NCI-H748 treated with DMSO at 0.1 percent for 48 hours (cell line): ENCODE measurements at places on chromosomes 6 and 20.

DNA sequence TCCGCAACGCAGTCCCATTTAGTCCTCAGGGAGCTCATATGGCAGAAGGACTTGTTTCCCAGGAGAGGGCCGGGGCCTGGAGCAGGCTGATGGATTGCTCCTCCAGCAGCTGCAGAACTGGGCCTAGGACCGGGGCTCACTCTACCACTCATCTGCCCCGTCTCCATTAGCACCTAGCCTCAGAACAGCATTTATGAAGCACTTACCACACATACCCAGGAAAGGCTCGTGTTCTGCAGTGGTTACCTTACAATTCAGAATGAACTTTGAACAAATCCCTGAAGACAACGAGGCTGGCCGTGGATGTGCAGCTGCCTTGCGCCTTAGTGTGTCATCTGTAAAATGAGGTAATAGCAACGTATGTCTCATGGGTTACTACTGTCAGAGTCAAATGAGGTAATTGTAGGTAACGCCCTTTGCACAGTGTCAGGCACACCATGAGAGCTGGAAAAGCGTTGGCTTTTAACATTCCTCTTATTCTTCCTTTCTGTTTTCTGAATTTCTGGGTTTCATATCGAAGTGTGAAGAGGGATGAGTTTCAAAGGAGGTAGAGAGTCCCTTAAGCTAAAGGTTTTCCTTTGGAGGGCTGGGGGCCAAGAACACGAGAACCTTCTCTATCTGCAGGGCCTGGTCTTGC, 46.3 kb upstream of the CD93 start:
- no peak for DNase-seq

GRCh38 chr6:99991955-99992354, 2.1 kb downstream of the MCHR2 start:
- DNase-seq, result no peak

GRCh38 chr6:163036160-163036645, 308.4 kb downstream of the PACRG start:
- DNase-seq, result peak; percentile 14

DNA sequence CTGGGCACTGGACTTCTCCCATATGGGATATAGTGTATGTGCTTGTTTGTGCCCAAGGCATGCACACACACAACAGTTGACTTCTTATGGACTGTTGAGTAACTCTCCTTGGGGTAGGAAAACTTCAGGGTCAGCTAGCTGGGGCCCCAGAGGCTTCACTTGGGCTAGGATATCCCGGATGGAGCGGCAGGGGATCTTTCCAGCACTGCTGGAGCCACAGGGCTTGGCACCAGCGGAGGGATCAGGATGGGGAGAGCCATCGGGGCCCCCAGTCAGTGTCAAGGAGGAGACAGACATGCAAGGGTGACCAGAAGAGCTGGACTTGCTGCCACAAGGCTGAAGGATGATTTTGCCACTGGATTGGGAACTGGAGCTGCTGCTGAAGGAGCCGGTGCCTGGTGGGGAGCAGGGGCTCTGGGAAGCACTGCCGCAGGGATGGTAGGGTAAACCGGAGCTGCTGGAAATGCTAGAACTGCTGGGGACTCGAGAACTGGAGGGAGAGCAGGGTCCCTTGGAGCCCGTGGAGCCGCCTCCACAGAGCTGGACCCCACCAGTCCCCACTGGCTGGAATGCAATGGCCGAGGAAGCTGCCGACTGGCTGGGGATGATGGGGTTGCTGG, 1.5 kb downstream of the PSORS1C1 start:
- no peak for DNase-seq

- DNase-seq, result no peak
These were observed 18.1 kb upstream of the NXT1 start for GRCh38 chr20:23332467-23332866.

- DNase-seq, result no peak
These were observed 64.6 kb upstream of the RSPO3 start for GRCh38 chr6:127053875-127054235.

DNA sequence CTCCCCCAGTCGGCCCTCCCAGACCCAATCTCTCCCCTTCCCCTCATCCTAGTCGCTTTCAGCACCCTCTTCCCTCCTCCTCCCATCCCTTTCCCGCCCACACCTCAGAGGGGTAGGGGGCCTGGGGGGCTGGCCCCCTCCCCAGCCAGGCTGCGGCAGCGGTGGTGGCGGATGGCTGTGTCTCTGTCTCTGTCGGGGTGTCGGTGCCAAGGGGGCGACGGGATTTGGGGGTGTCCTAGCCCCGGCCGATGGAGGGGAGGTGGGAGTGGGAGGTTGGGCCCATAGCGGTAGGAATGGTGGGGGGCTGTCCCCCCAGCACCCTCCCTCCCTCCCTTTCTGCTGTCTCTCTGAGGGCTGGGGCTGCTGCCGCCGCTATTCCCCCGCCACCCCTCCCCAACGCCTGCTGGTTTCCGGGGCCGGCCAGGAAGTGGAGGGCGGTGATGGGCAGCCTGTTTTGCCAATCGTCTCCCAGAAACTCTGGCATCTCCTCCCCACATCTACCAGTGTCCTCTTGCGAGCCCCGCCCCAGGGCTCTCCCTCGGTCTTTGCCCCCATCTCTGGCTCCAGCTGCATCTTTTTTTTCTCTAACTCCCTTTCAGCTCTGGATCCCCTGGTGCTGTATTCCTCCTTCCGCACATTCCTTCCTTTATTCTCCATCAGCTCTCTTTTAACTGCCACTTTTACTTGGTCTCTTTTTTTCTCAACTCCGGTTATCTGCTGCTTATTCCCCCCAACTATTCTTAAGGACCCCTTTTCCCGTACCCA, at the start of gene AGPAT1:
AGPAT1 (minus strand) TSS at position 374 of the 765 bp plus-strand sequence. CDS start 4,588 bp downstream, outside the sequence.
- peak; percentile 96 for DNase-seq

GRCh38 chr6:120260636-120261035, 911.1 kb upstream of the MAN1A1 start:
- no peak for DNase-seq

GRCh38 chr6:29818892-29819291, 8.7 kb upstream of the HLA-G start:
- DNase-seq, result no peak

DNA sequence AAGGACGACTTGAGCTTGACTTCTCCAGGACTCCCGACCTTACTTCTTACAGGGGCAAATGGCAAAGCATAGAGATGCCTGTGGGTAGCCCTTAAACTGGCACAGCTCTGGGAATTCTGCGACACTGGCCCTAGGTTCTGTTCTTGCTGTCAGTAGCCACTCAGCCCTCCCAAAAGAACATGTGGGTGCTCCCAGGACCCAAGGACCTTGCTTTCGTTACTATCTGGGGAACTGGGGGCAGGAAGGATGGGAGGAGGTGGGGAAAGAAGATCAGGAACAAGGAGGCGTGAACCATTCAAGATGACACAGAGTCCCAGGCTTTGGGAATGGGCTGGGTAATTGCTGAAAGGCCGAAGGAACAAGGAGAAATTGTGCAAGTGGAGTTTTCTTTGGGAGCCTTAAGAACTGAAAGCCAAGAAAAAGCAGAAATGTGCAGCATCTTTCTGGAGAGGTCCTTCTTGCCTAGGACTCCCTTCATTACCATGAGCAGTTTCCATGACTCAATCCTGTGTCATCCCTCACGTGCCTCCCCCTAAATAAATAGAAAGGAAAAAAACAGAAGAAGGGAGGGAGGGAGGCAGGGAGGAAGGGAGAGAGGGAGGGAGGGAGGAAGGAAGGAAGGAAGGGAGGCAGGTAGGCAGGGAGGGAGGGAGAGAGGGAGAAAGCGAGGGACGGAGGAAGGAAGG, 284.6 kb upstream of the FOXQ1 start:
- no peak for DNase-seq

GRCh38 chr6:163940705-163941623, 526.4 kb downstream of the QKI start:
- no peak for DNase-seq

DNA sequence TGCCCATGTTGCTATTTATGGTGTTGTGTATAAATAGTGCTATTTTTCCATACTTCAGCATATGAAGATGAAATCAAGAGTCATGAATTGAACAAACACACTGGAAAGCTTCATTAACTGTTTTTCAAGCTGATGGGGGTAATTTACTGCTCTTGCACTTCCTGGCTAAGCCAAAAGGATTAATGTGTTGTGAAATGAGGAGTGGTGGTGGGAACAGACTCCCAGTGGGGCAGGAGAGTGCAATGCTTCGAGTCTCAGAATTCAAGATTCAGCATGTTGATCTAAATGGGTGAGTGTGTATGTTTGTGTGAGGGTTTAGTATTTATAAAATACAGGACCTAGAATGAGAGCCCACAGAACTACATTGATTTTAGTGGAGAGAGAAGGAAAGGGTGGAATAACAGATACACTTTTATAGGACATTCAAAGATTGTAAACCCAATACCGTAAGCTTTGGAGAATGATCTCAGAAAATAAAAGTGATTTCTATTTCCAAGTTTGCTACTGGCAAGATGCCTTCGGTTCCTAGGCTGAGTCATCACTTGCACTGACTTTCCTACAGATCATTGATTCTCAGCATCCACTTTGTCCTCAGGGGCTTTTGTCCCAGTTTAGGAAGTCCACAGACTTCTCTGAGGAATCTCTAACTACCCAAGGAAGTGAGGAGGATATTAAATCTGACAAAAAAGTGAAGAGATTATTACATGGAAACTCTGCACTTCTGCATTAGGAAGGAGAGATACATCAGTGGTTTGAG, 303.6 kb downstream of the TRDN start:
- no peak for DNase-seq

DNA sequence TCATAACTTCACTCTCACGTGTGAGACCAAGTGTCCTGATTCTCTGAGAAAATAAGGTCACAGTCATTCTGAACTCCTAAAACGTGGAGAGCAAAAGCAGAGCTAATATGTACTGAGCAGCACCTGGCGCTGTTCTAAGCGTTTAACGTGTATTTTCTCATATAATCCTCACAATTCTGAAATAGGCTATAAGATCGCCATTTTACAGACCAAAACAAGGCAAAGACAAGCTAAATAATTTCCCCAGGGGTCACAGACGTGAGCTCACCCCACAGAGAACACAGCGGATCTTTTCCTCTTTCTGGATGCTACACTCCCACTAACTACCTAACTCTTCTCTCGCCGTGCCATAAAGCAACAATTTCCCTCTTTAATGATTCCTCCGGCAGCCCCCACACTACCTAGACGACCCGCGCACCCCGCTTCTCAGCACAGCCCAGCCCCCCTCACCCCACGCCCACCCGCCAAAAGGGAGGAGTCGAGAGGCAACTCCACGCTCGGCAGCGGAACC, 636 bp downstream of the SUPT3H start:
- DNase-seq, result peak; percentile 56

DNA sequence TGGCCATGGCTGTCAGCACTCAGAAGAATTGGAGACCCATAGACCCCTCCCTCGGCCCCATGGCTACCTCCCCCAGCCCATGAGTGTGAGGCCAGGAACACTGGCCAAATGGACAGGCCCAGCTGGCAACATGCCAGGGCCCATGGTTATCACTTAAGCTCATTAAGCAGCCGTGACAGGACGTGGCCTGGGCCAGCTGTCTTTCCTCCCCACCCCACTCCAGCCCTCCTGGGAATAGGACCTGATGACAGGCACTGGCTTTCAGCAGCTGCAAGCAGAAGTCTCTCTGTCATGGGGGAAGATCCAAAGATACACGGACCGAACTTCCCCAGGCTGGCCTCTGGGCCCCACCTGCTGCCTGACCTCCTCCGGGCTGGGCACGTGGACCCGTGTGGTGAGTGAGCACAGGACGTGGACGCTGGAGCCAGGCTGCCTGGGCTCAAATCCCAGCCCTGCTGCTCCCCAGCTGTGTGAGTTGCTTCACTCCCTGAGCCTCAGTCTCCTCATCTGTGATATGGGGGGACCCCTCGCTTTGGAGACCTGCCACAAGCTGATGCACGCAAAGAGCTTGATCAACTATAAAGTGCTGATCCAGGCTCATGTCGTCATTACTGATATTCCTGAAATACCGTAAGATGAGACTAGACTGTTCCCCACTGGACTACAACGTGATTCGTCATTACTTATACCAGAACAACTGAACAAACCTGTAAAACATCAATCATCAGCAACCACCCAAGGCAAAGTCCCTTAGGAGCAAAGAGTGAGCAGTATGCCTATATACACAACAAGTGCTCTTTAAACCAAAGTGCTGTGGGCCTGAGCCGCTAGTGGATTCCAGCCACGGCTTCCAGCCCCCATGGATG, 22.0 kb upstream of the VSTM2L start:
- DNase-seq, result no peak

GRCh38 chr20:36670665-36671357, 24.8 kb upstream of the SLA2 start:
- no peak for DNase-seq

- no peak for DNase-seq
These were observed 139.9 kb downstream of the MOXD1 start for GRCh38 chr6:132261354-132261753.

DNA sequence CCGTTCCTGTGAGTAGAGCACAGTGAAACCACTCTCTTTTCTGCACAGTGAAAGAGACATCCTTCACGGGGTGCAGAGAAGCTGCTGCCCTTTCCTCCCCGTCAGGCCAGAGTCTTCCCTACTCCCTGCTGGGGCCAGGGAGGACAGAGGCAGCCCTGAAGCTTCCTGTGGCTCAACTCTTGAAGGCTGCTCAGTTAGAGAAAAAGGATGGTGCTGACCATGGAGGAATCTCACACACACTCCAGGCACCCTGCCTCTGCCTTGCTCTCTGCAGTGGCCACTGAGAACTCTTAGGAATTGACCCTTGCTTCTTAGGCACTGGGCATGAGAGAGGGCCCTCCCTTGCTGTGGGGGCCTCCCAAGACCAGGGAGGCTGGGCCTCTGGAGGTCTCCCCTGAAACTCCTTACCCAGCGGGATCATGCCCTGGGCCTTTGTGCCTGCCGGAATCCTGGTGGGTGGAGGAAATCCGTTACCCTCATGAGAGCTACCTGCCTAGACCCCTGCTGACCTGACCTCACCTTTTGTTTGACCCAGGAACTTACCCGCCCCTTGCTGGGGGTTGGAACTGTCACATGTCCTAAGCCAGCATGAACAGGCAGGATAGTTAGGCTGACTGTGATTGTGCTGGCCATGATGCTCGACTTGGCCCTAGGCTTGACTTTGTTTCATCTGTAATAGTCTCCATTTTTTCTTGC, 65.0 kb upstream of the CD93 start:
- no peak for DNase-seq

GRCh38 chr6:133551847-133552341, 310.7 kb downstream of the EYA4 start:
- DNase-seq, result no peak

- no peak for DNase-seq
These were observed 9.5 kb downstream of the SEMG2 start for GRCh38 chr20:45230631-45231030.

DNA sequence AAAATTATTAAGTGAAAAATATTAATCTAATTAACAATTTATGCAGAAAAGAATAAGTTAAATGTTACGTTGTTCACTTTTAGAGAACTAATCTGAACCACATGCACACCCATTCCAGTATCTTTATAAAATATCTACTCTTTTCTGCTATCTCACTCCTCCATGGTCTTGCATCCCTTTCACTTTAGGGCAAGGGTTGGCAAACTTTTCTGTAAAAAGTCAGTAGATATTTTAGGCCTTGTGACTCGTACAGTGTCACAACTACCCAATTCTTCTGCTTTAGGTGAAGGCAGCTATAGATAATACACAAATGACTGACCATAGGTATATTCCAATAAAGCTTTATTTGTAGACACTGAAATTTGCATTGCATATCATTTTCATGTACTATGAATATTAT, 39.7 kb upstream of the SUPT3H start:
- DNase-seq, result no peak

- DNase-seq, result no peak
These were observed 81.9 kb downstream of the GJA10 start for GRCh38 chr6:89975991-89976693.
